T-helper 1 cell (primary cell): ENCODE measurements at places on chromosomes 11 and 22.

DNA sequence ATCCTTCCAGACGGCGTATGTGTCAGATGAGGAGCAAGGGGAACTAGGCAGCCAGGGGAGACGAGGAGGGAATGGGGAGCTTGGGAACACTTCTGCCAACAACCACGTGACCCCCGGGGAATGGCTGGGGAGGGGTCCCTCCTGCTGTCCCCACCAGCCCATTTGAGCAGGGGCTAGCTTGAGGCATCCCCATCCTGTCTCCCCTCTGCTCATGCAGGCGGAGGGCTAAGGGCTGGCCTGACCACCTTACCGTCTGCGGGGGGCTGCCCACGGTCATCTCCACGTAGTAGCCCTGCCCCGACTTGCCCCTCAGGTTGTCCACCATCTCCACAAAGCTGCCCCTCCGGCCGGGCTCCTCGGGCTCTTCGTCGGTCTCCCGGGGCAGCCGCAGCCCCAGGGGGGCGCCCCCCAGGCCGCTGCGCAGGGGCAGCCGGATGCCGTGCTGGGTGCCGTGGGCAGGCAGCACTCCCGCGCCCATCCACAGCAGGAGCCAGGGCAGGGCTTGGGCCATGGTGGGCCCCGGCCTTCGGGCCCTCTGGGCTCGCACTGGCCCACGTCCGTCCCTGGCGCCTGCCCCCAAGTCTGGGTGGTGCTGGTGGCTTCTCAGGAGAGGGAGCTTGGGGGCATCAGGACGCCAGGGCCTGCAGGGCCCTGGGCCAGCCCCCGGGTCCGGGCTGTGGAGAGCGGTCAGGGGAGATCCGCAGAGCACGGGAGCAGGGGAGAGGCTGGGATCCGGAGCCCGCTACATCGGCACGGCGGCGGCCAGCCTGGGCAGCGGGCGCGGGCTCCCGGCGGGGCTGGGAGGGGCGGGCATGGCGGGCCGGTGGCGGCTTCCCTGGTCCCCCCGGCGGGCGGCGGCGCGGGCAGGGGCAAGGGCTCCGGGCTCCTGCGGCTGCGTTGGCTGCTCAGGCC lies 515 bp downstream of the BACE1 start:
- DNase-seq, result peak; percentile 17

DNA sequence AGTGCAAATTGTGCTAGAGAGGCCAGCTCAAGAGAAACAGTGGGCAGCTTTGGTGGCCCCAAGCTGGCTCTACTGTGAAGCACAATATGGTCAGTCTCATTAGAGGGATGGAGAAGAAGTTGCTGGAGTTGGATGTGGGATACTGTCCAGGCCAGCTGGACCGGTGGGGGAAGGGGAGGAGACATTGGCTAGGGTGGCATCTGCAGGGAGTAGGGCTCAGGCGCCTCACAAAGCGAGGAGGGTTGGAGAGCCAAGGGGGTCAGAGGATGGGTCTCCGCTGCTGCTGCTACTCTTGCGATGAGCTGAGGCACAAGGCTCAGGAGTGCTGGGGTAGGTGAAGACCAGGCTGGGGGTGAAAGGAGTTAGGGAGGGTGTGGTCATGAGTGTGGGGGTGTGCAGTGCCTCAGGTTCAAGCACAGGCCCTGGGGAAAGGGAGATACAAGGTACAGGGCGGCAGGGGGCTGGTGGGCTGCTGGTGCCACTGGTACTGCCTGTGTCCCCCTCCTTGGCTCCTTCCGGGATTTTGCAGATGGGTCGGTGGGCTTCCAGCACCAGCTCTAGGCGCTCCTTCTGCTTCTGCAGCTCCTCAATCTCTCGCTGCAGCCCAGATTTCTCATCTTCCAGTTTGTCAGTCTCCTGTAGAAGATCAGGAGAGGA lies 2.3 kb downstream of the CCDC85B start:
- DNase-seq, result no peak

GRCh38 chr11:72848846-72849466 lies 34.7 kb downstream of the ATG16L2 start:
- peak; percentile 15 for DNase-seq

- DNase-seq, result no peak
Measured at GRCh38 chr11:82902880-82903279, 1.3 kb downstream of the DDIAS start.

- no peak for DNase-seq
Measured at GRCh38 chr22:36351921-36352802, 35.6 kb downstream of the MYH9 start.
